ENCODE measurements at places on chromosomes 7 and 10.

- DNase-seq, result peak; percentile 28
These were observed 43.5 kb upstream of the NKX6-2 start for GRCh38 chr10:132829403-132829802.

GRCh38 chr7:134966691-134967090 lies 19.6 kb upstream of the AGBL3 start:
- DNase-seq, result no peak

DNA sequence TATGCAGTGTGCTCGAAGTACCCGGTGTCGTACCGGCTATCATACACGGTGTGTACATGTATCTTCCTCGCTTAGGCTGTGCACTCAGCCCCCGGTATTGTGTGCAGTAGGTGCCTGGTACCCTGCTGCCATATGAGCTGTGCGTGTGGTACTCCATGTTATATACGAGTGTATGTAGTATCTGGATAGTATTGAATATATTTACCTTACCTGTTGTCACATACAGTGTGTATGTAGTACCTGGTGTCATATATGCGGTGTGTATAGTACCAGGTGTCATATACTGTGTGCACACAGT lies 1.2 kb downstream of the ZMYND11 start:
- DNase-seq, result no peak

DNA sequence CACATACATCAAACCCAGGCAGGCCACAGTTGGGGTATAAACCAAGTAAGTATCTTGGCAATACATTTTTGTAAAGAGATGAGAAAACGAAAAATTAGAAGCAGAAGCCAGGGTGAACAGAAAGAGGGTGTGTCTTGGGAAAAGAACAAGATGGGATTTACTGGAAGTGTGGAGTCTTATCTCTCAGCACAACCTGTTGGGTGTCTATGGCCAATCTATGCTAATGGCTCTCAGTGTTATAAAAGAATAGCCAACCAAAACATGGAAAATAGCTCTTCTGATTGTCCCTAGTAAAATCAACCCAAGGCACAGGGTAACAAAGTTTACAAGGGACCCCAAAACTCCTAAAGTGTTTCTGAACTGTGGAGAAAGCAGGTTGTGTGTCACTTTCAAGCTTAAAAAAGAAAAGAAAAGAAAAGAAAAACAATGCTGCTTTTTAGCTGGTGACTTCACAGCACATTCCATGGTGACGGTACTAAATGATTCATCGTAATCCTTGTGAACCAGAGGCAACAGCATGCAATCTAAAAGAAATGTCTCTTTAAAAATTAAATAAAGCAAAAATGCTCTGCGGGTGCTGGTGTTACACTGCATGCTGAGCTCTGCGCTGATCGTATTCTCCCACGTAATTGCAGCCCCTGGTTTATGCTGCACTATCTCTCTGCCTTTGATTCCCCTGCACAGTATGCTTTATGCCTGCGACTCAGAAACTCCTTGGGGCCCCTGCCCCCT lies 100.8 kb downstream of the C10orf90 start:
- DNase-seq, result no peak

GRCh38 chr7:144452064-144452463 lies 48.6 kb upstream of the NOBOX start:
- DNase-seq, result no peak

- peak; percentile 66 for DNase-seq
These were observed 771 bp downstream of the PHYHIPL start for GRCh38 chr10:59177031-59177797.

DNA sequence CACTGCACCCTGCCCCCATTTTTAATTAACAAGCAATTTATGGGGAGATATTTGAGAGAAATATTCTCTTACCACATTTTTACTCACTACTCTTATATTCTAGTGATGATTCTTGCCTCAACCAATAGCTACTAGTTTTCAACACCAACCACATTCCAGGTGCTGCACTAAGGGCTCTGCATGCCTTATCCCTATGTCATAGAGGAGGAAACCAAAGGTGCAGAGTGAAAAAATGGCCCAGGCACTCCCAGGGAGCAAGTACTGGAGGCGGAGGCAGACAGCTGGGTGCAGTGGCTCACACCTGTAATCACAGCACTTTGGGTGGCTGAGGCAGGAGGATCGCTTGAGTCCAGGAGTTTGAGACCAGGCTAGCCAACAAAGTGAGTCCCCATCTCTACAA lies 35.5 kb upstream of the TPST1 start:
- no peak for DNase-seq
